ENCODE measurements at places on chromosomes 2 and 18.

DNA sequence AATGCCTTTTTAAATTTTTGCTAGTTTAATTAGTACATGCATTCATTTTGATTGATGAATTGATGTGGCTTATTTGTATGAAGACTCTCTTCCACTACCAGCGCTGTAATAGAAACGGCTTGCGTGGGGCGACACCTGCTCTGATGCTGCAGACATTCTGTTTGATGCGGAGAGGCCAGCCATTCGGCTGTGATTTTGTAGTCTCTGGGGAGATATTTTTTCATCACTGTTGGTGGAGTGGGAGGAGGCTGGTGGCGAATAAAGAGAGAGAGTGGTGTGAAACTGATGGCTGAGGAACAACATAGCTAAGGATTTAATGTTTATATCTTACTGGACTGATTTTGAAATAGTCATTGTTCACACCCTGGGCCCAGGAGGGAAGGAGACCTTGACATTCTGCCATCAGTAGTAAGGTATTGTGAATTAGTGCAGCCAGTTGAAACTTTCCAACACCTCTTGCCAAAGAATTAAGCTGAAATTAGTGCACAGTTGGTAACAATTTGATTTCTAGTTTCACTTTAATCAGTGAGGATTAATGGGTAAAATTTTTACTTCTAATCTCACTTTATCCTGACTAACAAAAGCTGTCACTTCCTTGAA lies 224.1 kb downstream of the MTX2 start:
- DNase-seq = no peak

DNA sequence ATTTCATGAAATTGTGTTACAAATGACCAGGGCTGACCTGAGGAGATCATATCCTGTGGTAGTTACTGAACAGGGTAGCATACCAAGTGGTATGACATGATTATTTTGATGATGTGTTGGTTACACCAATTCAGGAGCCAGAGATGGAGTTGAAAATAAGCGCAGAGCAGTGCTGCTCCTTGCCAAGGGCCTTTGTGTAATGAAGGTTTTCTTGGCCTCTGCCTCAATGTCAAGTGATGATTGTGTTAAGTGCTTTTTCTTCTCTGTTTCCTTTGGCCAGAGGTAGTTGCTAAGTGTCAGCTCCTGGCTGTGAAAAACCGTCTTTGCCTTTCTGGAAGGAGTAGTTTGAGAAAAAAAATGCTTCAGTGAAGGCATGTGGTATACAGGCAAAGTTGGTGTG lies 131.2 kb downstream of the CERS6 start:
- no peak for DNase-seq

- DNase-seq = peak; percentile 44
These were observed 42.1 kb upstream of the GALR1 start for GRCh38 chr18:77207540-77207939.

GRCh38 chr2:215590010-215590745 lies 154.3 kb upstream of the FN1 start:
- DNase-seq = no peak

DNA sequence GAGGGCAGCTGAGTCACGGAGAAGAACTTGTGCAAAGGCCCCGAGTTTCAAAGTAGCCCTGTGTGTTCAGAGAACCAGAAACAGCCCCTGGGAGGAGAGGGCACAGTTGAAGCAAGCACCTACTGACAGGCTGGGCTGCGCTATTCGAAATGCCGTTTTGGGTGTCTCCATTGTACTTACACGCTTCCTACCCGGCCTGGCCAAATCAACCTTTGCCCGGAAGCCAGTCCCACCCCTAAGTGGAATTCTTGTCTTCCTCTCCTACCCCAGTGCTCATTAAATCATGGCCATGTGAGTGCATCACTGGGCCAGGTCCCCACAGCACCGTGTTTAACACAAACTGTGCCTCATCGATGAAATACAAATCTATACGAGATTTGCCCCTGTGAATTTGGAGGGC lies 6.0 kb downstream of the DIPK1C start:
- no peak for DNase-seq

DNA sequence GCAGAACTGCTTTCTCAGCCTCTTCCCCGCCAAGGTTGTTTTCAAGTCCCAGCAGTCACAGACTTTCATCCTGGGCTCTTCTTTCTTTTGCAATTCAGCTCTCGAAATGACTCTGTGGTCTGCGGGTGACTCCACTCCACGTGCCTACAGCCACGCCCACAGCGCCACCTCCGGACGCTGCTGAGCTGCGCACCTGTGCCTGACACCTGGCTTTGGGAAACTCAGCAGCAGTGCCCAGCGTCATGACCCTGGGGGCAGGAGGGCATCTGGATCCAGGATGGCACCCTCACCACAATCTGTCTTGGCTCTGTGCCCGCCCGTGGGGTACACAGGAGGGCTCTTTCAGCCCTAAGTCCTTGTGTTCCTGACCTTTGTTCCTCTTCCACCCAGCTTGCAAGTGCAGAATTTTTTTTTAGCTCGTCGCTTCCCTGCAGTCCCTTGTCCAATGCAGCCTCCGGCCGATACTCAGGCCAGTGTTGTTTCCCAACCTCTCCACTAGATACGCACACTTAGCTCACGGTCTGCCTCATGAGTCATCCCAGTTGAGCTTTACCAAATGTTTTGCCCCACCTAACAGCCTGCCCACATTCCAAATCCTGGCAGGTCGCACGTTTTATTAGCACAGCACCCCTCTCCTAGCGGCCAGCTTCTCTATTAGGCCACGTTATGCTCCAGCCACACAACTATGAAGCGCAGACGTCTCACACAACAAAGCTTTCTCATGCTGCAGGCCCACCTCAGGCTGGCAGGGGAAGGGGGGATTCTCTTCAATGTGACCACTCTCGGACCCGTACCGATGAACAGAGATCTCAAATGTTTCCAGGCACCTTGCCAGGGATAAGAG lies 6.5 kb upstream of the CAPN10 start:
- DNase-seq = no peak

DNA sequence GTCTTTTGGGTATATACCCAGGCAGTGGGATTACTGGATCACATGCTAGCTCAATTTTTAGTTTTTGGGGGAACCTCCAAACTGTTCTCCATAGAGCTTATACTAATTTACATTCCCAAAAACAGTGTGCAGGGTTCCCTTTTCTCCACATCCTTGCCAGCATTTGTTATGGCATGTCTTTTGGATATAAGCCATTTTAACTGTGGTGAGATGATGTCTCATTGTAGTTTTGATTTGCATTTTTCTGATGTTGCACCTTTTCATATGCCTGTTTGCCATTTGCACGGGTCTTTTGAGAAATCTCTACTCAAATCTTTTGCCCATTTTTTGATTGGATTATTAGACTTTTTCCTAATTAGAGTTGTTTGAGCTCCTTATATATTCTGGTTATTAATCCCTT lies 8.0 kb downstream of the FASTKD1 start:
- DNase-seq = no peak

GRCh38 chr18:76621226-76621625 lies 126.2 kb upstream of the ZNF516 start:
- no peak for DNase-seq

- DNase-seq = no peak
These were observed 10.6 kb downstream of the TRABD2A start for GRCh38 chr2:84870306-84870705.

GRCh38 chr2:62578803-62579640 lies 73.0 kb upstream of the TMEM17 start:
- no peak for DNase-seq

DNA sequence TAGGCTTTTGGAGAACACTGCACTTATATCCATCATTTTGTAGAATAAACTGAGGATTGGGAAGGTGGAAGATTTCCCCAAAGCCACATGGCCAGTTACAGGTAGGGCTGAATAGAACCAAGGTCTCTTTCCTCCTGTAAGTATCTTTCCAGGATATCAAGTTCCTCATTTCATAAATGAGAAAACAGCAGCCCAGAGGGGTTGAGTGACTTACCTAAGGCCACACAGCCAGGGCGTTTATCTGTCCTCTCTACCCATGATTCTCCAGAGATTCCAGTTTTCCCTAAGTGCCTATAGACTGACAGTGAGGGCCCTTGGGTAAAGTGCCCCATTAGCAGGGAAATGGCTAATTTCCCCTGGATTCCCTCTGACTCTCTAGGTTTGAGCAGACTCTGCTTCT lies 132.3 kb upstream of the SKOR2 start:
- no peak for DNase-seq

DNA sequence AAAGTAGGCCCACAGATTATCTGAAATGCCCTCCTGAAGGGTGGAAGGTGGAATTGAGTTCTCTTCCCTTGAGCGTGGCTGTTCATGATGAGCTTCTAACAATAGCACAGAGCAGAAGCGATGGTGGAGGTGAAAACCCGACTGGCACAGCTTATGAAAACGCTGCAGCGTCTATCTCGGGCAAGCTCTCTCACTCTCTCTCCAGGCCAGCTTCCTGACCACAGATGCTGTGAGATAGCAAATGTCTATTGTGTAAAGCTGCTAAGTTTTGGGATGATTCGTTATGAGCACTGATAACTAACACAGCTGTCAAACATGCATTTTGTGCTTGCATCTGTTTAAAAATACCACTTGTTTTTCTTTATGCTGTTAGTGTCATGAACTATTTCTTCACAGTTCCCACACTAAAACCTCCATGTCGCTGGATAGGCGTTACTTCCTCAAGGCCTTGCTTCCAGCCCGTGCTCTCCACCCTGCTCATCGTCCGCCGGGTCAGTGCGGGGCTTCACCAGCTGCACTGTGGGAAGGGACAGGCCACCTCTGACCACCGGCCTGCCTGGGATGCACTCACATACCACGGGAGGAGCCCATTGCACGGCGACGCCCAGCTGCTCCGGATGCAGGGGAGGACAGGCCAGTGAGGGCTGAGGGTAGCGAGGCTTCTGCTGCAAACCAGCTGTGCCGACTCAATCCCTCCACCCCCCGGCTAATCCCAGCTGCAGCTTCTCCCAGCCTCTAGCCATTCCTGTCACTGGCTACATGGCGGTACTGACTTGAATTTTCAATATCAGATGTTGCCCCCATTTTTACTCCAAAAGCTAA lies 60.0 kb upstream of the OTOS start:
- DNase-seq = no peak

- no peak for DNase-seq
These were observed 61.2 kb downstream of the MALT1 start for GRCh38 chr18:58732471-58732870.

GRCh38 chr18:9091066-9091476 lies 11.4 kb upstream of the NDUFV2 start:
- no peak for DNase-seq

GRCh38 chr2:236643480-236643879 lies 73.9 kb downstream of the ACKR3 start:
- DNase-seq = no peak

GRCh38 chr18:28018351-28018750 lies 158.6 kb downstream of the CDH2 start:
- no peak for DNase-seq

GRCh38 chr18:56240405-56240804 lies 398.0 kb downstream of the TXNL1 start:
- no peak for DNase-seq

DNA sequence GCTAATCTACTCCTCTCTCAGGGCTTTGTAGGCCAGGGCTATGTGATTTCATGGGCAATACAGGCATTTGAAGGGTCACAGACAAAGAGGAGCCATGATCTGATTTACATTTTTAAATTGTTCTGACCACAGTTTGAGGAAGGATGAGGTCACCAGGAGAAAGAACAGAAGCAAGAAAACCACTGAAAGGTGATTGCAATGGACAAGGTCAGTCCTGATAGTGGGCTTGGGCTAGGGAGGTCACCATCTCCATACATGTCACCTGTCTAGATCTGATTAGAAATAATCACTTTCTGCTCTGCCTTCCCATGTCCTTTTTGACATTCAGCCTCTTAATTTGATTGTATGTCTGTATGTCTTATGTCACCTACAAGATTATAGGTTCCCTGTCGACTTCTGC lies 248.9 kb upstream of the CWC22 start:
- no peak for DNase-seq

DNA sequence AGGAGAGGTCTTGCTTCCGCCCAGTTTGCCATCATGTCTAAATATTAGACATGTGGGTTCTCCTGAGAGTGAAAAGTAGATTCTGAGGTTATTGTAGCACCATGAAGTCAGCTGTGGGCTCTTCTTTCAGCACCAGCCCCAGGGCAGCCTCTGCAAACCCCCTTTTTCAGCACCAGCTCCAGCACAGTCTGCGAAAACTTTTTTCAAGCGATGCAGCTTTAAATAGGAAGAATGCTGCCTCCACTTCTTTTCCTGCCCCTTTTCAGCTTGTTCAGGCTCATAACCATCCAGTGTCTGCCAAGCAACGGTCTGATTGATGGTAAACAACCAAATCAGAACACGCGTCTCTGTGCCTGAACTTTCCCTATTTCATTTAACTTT lies at the start of gene COL5A2:
Gene COL5A2 (minus strand): TSS at position 192 of the 381 bp plus-strand sequence. CDS start 157 bp downstream, at position 35.
- DNase-seq = peak; percentile 7

GRCh38 chr2:165952741-165953211 lies 800 bp downstream of the TTC21B start:
- DNase-seq = no peak

- DNase-seq = no peak
These were observed 271.8 kb downstream of the ZNF521 start for GRCh38 chr18:25080211-25080610.

DNA sequence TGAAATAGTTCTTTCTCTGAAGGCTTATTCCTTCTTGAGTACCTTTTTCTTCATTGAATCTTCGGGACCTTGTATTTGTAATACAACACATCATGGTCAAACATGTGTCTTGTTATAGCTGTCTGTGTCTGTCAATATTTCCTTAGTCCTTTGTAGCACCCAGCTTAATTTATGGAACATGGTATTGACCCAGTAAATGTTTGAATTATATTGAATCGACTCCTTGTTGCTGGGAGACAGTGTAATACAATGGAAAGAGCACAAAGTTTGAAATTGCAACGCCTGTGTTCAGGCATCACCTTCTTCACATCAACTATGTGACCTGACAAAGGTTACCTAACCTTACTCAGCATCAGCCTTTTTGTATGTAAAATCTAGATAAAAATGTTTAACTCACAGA lies 267.2 kb upstream of the CYRIA start:
- DNase-seq = no peak

- DNase-seq = no peak
These were observed 13.3 kb upstream of the GALNT14 start for GRCh38 chr2:31151501-31151900.

- peak; percentile 14 for DNase-seq
These were observed 58.2 kb downstream of the GREB1L start for GRCh38 chr18:21300035-21300907.

GRCh38 chr2:241069821-241070281 lies 32.2 kb downstream of the MTERF4 start:
- no peak for DNase-seq

DNA sequence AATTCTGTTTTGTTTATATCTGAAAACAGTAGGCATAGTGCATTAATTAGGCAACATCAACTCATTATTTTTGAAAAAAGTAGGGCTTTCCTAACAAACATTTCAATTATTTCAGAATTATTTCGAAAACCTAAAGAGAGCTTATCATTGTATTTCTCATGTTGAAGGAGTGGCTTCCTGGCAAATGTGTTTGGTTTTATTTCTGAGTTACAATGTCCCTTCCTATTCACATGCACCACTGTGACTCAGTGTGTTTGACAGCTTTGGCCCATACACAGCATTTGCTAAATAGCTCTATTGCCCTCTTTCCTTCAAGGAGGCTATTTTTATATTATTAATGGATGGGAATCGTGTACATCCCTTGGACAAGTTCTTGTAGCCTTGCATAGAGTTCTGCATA lies 205.9 kb downstream of the PTGR3 start:
- no peak for DNase-seq

Measured in HEK293T (cell line).